Aorta (tissue), 5 donors: ENCODE measurements at places on chromosomes 13 and 19. TPM values are rescaled to one million over a fixed set of nuclear protein-coding genes. Genes with fewer than 3 reads are reported as not detected.

Gene PROZ
- polyA plus RNA-seq: not detected

Gene NLRP4
- polyA plus RNA-seq: not detected

Gene OR10H4
- not detected for polyA plus RNA-seq

Gene APC2
- not detected for polyA plus RNA-seq

Gene MAP4K1
- 2.1 TPM for polyA plus RNA-seq

Gene TMEM38A
- polyA plus RNA-seq: 8.5 TPM

Gene PCSK4
- 0.75 TPM for polyA plus RNA-seq

Gene TICAM1
- polyA plus RNA-seq: 6.9 TPM

Gene GAPDHS
- polyA plus RNA-seq: not detected

Gene KLK11
- 0.25 TPM for polyA plus RNA-seq

Gene ZNF580
- polyA plus RNA-seq: 13.3 TPM

GRCh38 chr13:30841154-30841553, 64.9 kb upstream of the MEDAG start:
- no peak for DNase-seq

DNA sequence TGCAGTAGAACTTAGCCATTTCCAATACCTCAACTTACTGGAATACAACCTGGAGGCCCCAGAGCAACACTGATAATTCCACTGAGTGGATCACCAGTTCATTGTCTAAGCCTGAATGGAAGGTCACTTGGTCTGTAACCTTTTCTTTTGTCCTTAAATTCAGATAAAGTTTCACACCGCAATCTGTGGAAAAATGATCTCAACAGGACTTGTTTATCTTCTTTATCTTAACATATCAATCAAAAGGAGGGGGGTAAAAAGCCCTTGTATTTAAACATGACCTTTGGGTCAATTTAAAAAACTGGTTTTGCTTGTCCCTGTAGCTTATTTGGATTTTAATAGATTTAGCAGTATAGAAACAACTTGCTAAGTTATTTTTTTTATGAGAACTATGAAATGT, 21.6 kb downstream of the SAE1 start:
- DNase-seq: no peak

DNA sequence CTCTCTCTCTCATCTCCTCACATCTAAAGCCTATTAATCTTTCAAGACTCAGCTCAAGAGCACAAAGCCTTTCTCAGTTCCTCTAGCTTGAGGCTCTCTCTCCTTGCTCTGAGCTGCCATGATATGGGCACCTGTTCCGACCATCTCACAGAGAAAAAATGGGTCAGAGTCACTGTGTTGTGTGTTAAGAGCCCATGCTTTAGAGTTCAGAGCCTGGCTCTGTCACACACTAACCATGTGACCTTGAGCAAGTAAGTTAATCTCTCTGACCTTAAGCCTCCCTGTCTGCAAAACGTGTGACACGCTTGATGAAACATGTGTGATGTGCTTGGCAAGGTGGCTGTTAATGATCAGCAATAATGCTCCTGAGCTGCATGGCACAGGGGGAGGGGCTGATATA, 245.2 kb downstream of the DLEU7 start:
- no peak for DNase-seq

DNA sequence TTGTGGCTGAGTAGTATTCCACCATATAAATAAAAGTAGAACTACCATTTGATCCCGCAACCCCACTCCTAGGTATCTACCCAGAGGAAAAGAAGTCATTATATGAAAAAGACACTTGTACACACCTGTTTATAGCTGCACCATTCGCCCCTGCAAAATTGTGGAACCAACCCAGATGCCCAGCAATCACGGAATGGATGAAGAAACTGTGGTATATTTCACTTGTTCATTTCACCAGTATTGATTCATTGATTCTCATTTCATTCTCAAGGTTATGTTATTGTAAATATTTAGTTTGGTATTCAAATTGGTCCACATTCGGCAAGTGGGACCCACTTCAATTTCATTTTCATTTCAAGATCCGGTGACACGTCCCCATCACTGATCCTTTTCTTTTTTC, 8.2 kb upstream of the RFPL4A start:
- no peak for DNase-seq

DNA sequence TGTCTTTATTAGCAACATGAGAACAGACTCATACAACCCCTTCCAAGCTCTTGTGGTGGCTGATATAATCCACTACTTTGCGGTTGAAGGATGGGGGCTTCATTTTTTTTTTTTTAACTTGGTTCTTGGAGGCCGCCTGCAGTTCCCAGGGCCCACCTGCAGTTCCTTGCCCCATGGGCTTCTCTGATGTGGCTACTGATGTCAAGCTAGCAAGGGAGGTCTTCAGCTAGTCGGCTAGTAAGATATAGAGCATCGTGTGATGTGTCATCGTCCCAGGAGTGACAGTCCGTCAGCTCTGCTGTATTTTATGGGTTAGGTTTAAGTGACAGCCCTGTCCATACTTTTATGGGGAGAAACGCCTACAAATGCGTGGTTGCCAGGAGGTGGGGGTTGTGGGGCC, 26.1 kb downstream of the UHRF1 start:
- no peak for DNase-seq

DNA sequence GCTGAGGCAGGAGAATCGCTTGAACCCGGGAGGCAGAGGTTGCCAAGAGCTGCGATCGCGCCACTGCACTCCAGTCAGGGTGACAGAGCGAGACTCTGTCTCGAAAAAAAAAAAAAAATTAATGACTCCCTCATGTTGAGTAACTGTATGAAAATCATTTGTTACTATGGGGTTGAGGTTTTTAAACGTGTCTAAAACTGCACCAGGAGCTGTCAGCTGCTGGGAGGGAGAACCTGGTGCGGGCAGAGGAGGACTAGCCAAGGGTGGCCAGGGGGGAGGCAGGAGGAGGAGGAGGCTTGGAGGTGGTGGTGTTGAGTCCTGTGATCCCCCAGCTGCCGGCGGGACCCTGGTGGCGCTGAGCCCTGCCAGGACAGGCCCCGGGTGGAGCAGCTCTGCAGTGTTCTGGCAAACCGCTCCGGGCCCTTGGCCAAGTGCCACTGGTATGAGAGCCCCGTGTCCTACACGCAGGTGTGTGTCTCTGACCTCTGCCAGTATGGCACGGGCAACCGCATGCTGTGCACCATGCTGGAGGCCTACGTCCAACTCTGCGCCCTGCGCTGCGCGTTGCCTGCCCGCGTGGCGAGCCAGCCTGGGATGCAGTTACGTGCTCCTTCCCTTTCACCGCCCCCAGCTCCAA, 17.1 kb upstream of the FXYD3 start:
- no peak for DNase-seq

DNA sequence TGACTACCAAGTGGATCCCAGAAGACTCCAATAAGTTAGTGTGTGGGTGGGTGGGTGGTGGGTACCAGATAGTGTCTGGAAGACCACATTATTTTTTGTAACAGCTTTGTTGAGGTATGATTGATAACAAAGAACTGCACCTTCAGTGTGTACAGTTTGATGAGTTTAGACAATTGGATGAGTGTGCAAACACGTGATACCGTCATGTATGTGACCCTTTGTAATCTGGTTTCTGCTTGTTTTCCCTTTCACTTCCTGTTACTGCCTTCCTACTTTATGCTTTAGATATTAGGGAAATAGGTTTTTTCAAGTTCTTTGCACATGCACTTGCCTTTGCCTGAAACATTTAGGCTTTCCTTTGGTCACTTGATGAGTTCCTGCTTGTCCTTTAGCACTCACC, 8.5 kb downstream of the RPL21 start:
- DNase-seq: no peak

DNA sequence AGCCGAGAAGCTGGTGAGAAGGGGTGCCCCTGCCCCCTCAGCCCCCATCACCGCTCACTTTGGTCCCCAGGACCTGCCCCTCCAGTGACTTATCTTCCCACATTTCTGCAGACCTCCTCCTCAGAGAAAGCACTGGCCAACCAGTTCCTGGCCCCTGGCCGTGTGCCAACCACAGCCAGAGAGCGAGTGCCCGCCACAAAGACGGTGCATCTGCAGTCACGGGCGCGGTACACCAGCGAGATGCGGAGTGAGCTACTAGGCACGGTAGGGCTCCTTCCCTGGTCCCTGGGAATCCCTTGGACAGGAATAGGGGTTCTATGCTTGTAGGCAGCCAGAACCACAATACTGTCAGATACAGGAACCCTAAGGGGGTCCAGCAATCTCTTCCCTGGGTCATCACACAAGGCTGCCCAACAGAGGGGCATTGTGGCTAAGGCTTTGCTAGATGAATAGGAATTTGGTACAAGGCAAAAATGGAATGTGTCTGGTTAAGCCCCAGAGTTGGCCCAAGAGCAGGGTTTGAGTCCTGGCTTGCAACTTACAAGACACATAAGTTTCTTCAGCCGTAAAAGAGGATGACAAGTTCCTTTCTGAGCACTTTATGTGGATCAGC, 1.0 kb downstream of the USE1 start:
- no peak for DNase-seq

DNA sequence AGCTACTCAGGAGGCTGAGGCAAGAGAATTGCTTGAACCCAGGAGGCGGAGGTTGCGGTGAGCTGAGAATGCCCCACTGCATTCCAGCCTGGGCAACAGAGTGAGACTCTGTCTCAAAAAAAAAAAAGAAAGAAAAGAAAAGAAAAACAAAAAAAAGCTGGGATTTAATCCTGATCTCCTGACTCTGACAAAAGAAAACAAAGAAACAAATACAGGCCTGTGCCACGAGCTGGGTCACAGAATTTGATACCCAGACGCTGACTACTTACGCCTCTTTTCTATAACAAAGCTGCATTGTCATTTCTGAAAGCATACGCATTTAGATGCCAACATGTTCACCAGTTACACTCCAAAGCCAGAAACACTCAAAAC, 18.2 kb upstream of the GTF2F2 start:
- DNase-seq: no peak

- DNase-seq: no peak
Measured at GRCh38 chr13:37313372-37313771, 207.9 kb upstream of the CSNK1A1L start.

- DNase-seq: no peak
Measured at GRCh38 chr19:33465371-33465770, 56.2 kb downstream of the PEPD start.

GRCh38 chr13:104869501-104869900, 1666.0 kb downstream of the EFNB2 start:
- DNase-seq: no peak

- DNase-seq: no peak
Measured at GRCh38 chr19:39746836-39747529, 9.2 kb upstream of the CLC start.

- DNase-seq: no peak
Measured at GRCh38 chr19:16441661-16442162, 30.1 kb downstream of the EPS15L1 start.

DNA sequence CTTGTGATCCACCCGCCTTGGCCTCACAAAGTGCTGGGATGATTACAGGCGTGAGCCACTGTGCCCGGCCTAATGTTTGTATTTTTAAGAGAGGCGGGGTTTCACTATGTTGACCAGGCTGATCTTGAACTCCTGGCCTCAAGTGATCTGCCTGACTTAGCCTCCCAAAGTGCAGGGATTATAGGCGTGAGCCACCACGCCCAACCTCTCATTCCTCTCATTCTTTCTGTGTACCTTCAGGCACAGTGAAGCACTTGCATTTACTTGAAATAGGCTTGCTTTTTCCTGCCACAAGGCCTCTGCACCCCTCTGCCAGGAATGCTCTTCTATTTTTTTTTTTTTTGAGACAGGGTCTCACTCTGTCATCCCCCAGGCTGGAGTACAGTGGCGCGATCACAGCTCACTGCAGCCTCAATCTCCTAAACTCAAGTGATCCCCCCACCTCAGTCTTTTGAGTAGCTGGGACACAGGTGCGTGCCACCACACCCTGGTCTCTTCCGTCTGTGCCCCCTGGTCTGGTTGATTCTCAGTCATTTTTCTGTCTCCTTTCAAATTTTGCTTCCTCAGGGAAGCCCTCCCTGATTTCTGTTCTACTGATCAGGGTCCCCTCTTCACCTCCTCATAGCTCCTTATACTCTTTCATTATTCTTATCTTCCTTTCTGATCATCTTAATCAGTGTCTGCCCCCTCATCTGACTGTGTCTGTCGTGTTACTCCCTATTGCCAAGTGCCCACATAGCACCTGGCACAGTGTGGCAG, 15.1 kb downstream of the ACTMAP start:
- no peak for DNase-seq

DNA sequence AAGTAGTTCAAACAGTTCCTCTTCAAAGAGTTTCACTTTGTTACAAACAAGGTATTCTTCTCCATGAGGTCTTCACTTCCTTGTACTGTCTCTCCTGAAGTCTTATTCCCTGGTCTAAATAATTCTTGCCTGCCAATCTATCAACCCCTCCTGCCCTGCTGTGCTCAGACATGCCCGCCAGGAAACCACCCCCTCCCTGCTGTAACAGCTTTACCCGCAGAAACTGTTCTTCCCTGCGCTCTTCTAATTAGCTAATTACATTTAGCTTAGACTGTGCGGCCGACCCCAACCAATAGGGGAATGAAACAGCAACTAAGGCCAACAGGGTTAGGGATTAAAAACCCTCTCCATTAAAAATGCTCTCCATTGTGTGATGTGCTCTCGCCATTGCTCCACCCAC, 46.7 kb downstream of the ZNF846 start:
- DNase-seq: no peak

DNA sequence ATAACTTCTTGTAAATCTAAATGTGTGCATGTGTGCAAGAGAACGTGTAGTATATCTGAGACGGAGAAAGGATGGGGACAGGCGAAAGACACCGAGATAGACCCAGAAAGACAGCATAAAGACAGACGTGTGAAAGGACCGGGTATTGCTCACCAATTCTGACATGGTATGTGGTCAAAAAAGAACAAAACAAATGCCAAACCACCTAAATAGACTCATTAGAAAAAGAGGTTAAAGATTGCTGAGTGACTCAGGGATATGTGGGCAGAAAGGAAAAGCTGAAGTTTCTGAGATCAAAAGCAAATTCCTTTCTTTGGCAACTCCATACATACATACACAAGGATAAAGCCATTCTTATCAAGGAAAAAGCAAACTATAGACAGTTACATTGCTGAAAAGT, 179.7 kb upstream of the TSC22D1 start:
- DNase-seq: no peak

DNA sequence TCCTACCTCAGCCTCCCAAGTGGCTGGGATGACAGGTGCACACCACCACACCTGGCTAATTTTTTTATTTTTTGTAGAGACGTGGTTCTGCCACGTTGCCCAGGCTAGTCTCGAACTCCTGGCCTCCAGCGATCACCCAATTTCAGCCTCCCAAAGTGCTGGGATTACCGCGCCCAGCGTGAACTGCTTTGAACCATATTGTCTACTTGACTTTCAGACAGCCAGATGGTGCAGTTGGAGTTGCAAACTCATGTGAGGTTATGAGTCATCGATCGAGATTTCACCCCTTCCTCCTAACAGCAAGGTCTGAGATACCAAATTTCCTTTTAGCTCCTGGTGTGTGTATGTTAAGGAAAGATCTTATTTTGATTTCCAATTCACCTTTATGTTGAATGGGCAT, 2.7 kb downstream of the SLC27A1 start:
- no peak for DNase-seq

- no peak for DNase-seq
Measured at GRCh38 chr19:17020385-17020784, 6.2 kb downstream of the CPAMD8 start.
